Gastrocnemius medialis (tissue), 4 donors: ENCODE measurements at places on chromosomes 3 and 15. TPM values are rescaled to one million over a fixed set of nuclear protein-coding genes. Genes with fewer than 3 reads are reported as not detected.
A peak's percentile ranks its signal among the peaks of the same experiment; 100 is the strongest.

Gene MAP1A
- 3.5 TPM for total RNA-seq

Gene SLTM
- 56.0 TPM for total RNA-seq

Gene ACTR8
- total RNA-seq: 24.9 TPM

Gene P2RY14
- total RNA-seq: 5.2 TPM

Gene KPNA1
- total RNA-seq: 114 TPM

Gene KBTBD8
- 1.9 TPM for total RNA-seq

Gene GHSR
- not detected for total RNA-seq

Gene MESP2
- not detected for total RNA-seq

DNA sequence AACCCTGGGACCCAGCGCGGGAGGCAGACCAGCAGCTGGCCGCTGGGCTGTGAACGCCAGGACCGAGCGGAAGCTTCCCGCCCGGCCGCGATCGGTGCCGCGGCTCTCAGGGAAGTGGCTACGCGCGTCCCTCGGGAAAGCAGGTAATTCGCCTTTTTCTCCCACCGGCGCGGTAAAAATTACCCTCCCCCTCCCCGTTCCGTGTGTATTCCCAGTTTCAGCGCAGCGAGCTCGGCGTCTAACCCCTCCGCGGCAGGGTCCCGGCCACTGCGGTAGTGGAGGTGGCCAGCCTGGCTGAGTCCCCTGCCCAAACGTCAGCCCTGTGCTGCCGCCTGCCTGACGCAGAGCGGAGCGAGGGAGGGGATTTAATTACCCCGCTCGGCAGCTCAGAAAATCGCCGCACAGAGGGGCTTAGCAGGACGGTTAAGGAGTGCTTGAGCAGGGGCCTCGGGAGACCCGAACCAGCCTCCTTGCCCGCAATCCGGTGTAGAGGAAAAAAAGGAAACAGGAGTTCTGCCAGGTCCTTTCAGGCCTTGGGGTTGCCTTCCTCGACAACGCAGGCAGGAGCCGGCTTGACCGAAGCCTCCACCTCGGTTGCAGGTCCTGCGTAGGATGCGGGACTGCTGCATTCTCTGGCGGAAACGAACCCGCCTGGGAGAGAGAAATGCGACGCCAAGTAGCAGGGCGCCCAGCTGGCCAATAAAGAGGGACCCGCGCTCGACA is 2.9 kb downstream of the GATA2 start:
- DNase-seq: no peak
- H3K27ac ChIP-seq: peak overlapping the region; percentile 67

GRCh38 chr15:80151148-80151547 is 1.7 kb upstream of the FAH start:
- peak; percentile 55 for DNase-seq
- no peaks in the 10 kb centered on the region for H3K36me3 ChIP-seq
- no peaks in the 10 kb centered on the region for H3K27me3 ChIP-seq
- H3K4me3 ChIP-seq: no peak overlapping the region
- peak overlapping the region; percentile 89 for H3K27ac ChIP-seq
- peaks cover 45% of the 10 kb centered on the region for H3K4me1 ChIP-seq

DNA sequence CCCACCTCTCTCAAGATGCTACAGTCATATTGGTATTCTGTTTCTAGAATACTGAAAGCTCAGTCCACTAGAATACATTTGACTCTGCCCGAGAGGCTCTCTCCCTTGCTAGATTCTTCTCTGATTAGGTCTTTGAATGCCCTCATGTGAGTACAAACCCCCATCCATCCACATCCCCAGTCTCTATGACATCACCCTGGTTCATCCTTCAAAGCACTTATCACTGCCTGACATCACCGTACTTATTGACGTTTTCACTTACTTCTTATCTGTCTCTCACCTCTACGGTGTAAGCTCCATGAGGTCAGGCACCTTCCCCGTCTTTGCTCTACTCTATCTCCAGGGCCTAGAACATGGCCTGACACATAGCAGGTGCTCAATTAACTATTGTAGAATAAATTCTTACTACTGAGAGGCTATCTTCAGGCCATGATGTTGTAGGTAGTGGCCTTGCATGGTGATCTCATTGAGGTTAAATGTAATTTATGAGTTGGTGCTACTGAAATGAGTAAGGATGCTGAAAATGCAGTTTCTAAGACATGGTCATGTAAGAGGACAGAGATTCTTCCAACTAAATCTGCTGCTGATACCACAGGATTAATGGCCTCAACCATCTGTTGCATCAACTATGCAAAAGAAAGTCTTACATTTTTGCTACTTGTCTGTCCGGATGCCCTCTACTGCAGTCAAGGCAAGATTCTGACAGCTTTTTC is 26.8 kb downstream of the EOGT start:
- H3K27ac ChIP-seq: no peak overlapping the region
- no peak overlapping the region for H3K4me3 ChIP-seq
- no peaks in the 10 kb centered on the region for H3K27me3 ChIP-seq

- no peaks in the 10 kb centered on the region for H3K27me3 ChIP-seq
- no peaks in the 10 kb centered on the region for H3K36me3 ChIP-seq
- no peak overlapping the region for H3K4me3 ChIP-seq
- no peaks in the 10 kb centered on the region for H3K4me1 ChIP-seq
- no peak for DNase-seq
- no peak overlapping the region for H3K27ac ChIP-seq
Observed at GRCh38 chr3:185519021-185519420, 20.2 kb upstream of the TMEM41A start.

DNA sequence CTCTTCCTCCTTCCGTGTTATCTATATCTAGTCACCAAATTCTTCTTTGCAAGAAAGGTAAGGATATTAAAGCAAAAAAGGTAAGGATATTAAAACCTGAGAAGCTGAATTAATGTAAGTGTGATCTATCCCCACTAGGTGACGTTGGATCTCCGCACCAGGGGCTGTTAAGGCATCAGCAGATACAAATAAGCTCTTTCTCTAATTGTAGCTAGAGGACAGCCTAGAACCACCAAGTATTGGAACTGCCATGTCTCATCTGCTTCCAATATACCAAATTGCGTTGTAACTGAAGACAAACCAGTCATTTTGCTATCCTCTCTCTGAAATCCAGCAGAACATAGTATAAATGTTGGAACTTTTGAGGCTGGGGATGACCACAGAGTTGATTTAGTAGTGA is 471.2 kb upstream of the TGFBR2 start:
- H3K27me3 ChIP-seq: no peaks in the 10 kb centered on the region
- no peaks in the 10 kb centered on the region for H3K36me3 ChIP-seq
- H3K4me1 ChIP-seq: no peaks in the 10 kb centered on the region
- H3K27ac ChIP-seq: no peak overlapping the region
- H3K4me3 ChIP-seq: no peak overlapping the region

DNA sequence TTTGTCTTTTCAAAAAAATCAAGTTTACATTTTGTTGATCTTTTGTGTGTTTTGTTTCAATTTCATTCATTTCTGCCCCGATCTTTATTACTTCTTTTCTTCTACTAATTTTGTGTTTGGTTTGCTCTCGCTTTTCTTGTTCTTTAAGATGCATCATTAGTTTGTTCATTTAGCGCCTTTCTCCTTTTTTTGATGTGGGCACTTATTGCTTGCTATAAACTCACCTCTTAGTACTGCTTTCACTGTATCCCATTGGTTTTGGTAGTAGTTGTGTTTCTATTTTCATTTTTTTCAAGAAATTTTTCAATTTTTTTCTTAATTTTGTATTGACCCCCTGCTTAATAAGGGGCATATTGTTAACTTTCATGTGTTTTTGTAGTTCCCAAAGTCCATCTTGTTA is 34.4 kb downstream of the PRKCI start:
- H3K4me1 ChIP-seq: no peaks in the 10 kb centered on the region
- H3K36me3 ChIP-seq: no peaks in the 10 kb centered on the region
- DNase-seq: no peak

DNA sequence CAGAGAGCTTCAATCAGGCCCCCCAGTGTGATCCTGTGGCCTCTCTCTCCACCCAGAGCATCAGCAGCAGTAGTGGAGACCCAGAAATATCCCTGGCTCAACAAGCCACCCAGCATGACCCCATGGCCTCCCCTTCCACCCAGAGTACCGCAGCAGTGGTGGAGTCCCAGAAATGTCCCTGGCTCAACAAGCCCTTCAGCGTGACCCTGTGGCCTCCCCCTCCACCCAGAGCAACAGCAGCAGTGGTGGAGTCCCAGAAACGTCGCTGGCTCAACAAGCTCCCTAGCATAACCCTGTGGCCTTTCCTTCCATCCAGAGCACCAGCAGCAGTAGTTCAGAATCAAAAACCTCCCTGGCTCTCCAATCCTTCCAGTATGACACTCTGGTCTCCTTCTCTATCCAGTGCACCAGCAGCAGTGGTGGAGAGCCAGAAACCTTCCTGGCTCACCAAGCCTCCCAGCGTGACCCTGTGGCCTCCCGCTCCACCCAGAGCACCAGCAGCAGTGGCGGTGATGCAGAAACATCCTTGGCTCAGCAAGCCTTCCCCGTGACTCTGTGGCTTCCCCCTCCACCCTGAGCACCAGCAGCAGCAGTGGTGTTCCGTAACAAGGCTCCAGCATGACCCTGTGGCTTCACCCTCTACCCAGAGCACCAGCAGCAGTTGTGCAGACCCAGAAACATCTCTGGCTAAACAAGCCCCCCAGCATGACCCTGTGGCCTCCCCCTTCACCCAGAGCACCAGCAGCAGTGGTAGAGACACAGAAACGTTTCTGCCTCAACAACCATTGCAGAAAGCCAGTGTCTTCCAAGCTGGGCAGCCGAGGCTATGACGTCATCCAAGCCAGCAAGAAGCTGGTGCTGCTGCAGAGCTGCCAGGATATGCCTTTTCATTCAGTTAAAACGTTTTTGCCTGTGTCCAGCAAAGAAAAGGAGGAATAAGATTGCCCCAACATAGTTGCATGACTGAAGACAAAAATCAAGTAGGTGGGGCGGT is 61.3 kb upstream of the TAMM41 start:
- no peak for DNase-seq
- H3K27me3 ChIP-seq: no peaks in the 10 kb centered on the region
- no peaks in the 10 kb centered on the region for H3K36me3 ChIP-seq
- no peak overlapping the region for H3K27ac ChIP-seq

DNA sequence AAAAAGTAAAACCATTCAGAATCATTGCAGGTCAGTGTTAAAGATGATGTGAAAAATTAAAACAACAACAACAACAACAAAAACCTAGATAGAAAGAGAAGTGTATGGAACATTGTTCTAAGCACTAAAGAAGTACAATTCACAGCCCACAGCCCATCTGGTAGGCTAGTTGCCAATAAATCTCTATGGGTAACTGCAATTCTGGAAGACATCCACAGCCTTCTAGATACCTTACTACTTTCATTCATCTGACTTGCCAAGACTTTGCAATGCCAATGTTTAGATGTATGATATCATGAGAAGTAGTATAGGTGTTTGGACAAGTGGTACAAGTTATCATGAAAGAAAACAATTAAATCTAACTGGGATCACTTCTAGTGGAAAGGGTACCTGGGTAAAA is 198.6 kb downstream of the VGLL3 start:
- H3K27me3 ChIP-seq: no peaks in the 10 kb centered on the region
- H3K27ac ChIP-seq: no peak overlapping the region
- no peaks in the 10 kb centered on the region for H3K36me3 ChIP-seq
- peaks cover 4% of the 10 kb centered on the region for H3K4me1 ChIP-seq
- DNase-seq: no peak

DNA sequence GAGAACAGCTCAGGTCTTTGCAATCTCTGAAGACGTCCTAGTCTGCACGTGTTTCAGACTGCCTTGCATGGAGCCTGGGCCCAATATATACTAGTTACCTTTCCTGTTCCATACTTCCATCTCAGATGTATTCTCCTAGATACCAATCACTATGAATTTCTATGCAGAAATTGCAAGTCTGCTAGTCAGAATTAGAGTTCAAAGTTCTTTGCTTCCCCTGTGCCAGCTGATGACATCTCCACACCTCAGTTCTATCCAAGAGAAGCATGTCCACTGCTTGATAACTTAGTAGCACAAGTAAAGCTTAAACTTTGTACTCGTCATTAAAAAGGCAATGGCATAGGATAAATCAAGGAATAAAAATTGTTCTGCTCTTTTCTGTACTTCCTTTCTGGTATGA is 133.6 kb upstream of the PLXND1 start:
- no peak for DNase-seq
- H3K36me3 ChIP-seq: no peaks in the 10 kb centered on the region
- no peak overlapping the region for H3K27ac ChIP-seq
- no peak overlapping the region for H3K4me3 ChIP-seq

DNA sequence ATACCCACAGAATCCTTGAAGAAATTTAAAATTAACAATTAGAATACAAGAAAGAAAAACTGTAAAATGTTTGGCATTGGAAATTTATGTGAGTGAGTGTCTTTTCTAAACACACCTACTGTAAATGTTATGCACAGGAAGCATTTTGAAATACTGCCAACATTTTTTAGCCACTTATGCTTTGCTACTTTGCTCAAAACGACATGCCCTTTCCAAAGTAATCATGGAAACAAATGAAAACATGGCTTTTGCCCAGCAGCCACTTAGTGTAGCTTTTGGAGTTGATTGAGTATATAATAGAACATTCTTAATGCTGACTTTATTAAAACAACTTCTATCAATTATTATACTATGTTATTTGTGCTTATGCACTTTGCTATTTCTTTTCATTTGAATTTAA is 823.0 kb downstream of the CADM2 start:
- no peaks in the 10 kb centered on the region for H3K27me3 ChIP-seq
- H3K36me3 ChIP-seq: no peaks in the 10 kb centered on the region
- peaks cover 4% of the 10 kb centered on the region for H3K4me1 ChIP-seq
- no peak overlapping the region for H3K4me3 ChIP-seq

- H3K4me1 ChIP-seq: peaks cover 38% of the 10 kb centered on the region
- no peaks in the 10 kb centered on the region for H3K27me3 ChIP-seq
Observed at GRCh38 chr3:73502609-73503583, 121.8 kb downstream of the PDZRN3 start.

GRCh38 chr3:112460519-112461195 is 38.6 kb downstream of the BTLA start:
- H3K27ac ChIP-seq: no peak overlapping the region
- no peaks in the 10 kb centered on the region for H3K27me3 ChIP-seq
- no peaks in the 10 kb centered on the region for H3K36me3 ChIP-seq
- no peaks in the 10 kb centered on the region for H3K4me1 ChIP-seq
- DNase-seq: no peak

DNA sequence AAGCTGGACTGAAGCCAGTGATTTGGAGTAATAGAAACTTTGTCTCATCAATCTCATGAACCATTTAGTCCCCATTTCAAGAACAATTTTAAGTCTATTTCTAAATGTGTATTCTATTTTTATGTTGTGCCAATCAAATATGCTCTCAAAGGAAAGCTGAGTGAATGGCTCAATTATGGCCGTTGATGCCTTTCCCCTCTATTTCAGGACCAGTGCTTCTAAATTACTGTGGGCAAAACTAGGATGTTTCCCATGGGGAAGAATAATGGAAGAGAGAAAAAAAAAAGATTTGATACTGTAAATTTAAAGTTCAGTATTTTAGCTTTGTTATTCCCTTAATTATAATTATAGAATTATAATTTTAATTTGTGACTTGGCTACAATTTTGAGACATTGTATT is 110.1 kb downstream of the CADM2 start:
- no peak for DNase-seq
- H3K27ac ChIP-seq: no peak overlapping the region
- H3K4me3 ChIP-seq: no peak overlapping the region
- H3K36me3 ChIP-seq: no peaks in the 10 kb centered on the region
- no peaks in the 10 kb centered on the region for H3K27me3 ChIP-seq

DNA sequence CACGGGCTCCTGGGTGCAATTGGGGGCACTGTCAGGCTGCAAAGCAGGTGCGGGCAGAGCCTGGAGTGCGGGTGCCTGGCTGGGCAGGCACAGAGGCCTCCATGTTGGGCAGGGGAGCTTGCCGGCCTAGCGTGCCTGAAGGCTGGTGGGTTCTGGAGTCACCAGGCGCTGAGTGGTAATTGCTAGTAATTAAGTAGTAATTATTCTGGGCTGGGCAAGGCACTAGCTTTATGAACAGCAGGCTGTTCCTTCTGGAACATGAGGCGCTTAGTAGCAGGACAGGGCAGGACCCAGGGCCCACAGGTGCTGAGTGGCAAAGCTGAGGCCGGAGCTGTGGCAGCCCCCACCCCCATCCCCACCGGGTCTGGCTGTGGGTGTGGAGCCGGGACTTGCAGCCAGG is 25.3 kb downstream of the PLXNA1 start:
- DNase-seq: no peak
- no peaks in the 10 kb centered on the region for H3K36me3 ChIP-seq
